ENCODE measurements at places on chromosomes 6 and 20.

GRCh38 chr6:134169871-134170486 lies 117.6 kb upstream of the SLC2A12 start:
- no peak for DNase-seq

- no peak for DNase-seq
These were observed 56.1 kb downstream of the NCOA3 start for GRCh38 chr20:47557791-47558190.

DNA sequence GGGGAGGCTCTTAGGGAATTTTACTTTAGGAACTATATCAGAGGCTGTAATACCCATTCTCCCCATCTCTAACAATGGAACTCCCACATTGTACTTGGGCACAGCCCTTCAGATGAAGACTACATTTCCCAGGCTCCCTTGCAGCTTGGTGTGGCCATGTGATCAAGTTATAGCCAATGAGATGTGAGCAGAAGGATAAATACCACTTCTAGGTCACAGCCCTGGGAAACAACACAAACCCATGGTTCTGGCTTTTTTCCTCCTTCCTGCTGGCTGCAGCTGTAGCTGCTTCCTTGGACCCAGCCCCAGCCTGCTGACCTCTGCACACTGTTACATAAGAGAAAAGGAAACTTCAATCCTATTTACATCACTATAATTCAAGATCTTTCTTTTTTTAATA lies 445.9 kb upstream of the JARID2 start:
- peak; percentile 78 for DNase-seq

- no peak for DNase-seq
These were observed 24.7 kb downstream of the DACT2 start for GRCh38 chr6:168294901-168295300.

GRCh38 chr6:16338577-16339264 lies 100.3 kb downstream of the GMPR start:
- peak; percentile 78 for DNase-seq

- no peak for DNase-seq
These were observed 190.0 kb downstream of the PLCB4 start for GRCh38 chr20:9258901-9259300.

DNA sequence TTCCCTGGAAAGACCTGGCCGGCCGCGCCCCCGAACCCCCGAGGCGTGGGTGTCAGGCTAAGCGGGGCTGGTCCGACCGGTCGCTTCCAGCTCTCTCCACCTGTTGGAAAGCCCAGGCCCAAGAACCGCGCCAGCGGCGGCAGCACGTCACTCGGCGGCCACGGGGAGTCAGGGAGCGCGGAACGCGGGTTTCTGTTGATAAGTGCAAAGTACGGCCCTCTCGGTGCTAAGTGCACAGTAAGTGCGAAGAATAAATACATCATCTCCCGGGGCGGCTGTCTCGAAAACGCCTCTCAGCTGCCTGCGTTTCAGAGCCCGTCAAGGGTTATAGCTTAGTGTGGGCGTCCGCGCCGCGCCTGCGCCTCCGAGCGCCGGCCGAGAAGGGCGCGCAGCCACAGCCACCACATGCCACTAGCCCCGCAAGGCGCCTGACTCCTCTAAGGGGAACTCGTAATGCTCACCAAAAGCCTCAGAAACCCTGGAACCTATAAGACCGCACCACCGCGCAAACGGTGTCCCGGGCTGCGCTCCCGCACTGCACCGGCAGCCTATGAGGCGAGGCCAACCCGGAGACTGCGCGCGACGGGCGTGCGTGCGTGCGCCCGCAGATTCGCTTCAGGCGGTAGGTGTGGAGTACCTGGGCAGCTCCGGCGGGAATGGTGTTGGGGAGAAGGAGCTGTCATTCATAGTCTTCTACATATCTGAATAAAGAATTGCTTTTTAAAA lies 9.2 kb upstream of the TBX18 start:
- DNase-seq = peak; percentile 84

DNA sequence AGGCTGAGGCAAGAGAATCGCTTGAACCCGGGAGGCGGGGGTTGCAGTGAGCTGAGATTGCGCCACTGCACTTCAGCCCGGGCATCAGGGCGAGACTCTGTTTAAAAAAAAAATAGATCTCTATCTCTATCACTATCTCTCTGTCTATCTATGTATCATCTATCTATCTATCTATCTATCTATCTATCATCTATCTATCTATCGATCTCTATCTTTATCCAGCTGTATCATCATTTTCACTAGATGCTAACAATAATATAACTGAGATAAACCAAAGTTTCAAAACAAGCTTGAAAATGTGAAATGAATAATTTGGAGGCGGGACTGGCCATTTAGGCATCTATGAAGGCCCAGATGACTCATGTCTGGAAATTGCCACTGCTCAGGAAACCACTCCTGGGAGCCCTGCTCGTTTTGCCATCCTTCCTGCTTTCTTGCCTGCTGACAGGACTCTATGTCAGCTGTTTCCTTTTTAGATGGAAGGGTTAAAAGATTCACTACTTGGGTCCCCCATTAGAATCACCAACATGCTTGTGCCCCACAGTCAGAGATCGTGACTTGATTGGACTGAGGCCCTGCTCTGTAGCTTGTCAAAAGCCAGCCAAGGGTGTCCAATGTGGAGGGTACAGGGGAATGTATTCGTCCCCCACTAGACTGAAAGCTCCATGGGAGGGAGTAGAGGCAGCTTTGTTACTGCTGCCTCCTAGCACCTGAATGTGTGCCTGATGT lies 61.7 kb downstream of the UTRN start:
- DNase-seq = no peak

GRCh38 chr6:147707524-147707923 lies 199.0 kb downstream of the SAMD5 start:
- no peak for DNase-seq

GRCh38 chr6:79065232-79065631 lies 12.8 kb downstream of the PHIP start:
- no peak for DNase-seq

DNA sequence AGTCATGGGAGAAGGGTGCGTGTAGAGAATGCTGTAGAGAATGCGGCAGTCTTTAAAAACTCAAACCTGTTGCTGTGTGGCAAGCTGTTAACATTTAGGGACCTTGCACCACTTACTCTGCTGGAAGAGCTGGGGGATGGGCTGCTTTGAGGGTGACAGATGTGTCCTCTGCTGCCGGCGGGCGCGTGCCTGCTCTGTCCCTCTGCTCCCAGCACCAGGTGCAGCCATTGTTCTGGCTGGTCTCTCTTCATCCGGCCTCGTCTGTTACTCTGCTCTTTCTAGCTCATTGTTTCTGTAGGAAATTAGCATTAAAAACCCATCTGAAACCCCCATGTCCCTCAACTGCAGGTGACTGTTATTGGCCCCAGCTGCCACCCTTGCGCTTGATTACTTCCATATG lies 78.5 kb downstream of the CBFA2T2 start:
- DNase-seq = peak; percentile 90

GRCh38 chr6:128139519-128139918 lies 238.7 kb upstream of the THEMIS start:
- DNase-seq = no peak

- no peak for DNase-seq
These were observed 131.6 kb downstream of the RFX6 start for GRCh38 chr6:117008618-117009017.

GRCh38 chr6:157989541-157990289 lies 8.1 kb downstream of the SYNJ2 start:
- no peak for DNase-seq

- no peak for DNase-seq
These were observed 300.7 kb downstream of the RNGTT start for GRCh38 chr6:88662653-88663174.

GRCh38 chr6:41643899-41644269 lies 5.6 kb downstream of the MDFI start:
- no peak for DNase-seq

DNA sequence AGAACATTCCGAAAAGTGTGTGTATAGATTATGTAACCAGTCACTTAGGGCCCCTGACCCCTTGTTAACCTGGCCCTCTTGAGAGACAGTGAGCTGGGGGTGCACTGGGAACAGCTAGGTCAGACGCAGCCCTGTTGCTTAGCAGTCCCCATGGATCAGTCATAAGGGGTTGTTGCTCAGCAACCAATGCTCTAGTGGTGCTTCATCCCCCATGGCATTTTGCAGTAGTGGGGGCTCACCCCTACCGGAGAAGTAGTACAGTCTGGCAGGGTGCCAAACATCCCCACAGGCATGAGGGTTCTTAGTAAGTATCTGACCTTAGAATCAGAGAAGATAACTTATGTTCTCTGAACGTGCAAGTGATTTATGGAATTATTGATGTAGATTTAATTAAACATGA lies 12.3 kb downstream of the PKIB start:
- peak; percentile 61 for DNase-seq

GRCh38 chr6:36698196-36698595 lies 570 bp downstream of the RAB44 start:
- DNase-seq = no peak

- no peak for DNase-seq
These were observed 130.5 kb upstream of the DTNBP1 start for GRCh38 chr6:15793288-15793687.

DNA sequence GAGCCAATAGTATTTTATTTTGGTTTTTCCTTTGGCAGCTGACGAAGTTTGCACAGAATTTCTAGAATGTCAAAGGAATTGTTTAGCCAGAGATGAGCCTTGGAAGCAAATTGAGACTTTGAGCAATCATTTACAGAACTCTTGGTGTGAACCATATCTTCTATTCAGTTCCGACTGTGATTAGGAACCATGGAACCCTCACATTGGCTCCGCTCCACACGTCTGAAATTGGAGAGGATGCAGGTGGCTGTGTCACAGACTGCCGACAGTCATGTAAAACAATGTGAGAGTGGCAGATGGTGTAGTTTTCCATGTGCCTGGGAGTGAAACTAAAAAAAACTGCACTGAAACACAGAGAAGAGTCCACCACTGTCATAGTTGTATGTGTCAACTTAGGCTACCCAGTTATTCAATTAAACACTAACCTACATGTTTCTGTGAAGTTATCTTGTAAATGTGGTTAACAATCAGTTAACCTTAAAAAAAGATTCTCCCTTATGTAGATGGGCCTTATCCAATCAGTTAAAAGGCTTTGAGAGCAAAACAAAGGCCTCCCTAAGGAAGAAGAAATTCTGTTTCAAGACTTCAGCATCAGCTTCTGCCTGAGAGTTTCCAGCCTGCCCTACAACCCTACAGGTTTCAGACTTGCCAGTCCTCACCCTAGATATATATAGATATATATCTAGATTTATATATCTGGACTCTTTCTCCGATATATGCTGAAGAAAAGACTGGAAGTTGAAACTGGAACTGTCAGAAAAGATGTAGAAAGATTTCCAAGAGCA lies 3.3 kb upstream of the HMGN4 start:
- peak; percentile 40 for DNase-seq

GRCh38 chr6:126716032-126716431 lies 376.1 kb downstream of the CENPW start:
- no peak for DNase-seq

DNA sequence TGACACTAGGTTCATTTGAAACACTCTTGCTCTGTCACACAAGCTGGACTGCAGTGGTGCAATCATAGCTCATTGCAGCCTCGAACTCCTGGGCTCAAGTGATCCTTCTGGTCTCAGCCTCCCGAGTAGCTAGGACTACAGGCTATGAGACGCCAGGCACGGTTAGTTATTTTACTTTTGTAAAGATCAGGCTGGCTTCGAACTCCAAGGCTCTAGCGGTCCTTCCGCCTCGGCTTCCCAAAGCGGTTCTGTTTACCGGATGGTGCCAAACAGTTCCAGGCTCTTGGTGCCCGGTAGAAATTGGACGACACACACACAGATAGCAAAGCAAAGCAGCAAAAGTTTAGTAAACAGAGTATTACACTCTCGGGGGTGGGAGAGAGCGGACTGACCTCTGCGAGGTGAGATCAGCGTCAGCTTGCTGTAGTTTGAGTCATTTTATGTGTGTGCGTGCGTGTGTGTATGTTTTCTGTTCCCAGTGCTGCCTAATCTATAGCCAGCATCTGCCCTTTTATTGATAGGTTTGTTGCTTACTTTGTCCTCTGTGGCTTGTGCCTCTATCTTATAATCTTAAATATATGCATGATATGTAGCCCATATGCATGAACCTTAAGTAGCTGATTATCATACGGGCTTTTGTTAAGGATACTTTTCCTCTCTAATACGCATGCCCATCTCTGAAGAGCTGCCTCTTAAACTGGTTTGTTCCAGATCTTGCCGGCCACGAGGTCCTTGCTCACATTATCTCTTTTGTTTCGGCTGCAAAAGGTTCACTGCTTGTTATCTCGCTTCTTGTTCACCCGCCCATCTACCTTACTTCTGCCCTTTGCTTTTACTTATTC lies 75.2 kb downstream of the OR2B2 start:
- DNase-seq = peak; percentile 95

DNA sequence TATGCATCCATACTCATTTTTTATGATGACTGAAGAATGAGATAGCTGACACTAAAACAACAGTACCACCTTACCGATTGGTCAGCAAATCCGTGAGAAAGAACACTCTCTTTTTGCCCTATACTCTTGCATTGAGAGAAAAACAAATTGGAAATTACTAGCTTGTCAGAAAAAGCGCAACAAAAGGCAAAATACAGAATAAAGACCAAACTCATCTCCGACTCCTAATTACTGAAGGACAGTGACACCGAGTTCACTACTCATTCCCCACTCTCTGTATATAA lies 2.1 kb downstream of the MCUR1 start:
- DNase-seq = no peak

DNA sequence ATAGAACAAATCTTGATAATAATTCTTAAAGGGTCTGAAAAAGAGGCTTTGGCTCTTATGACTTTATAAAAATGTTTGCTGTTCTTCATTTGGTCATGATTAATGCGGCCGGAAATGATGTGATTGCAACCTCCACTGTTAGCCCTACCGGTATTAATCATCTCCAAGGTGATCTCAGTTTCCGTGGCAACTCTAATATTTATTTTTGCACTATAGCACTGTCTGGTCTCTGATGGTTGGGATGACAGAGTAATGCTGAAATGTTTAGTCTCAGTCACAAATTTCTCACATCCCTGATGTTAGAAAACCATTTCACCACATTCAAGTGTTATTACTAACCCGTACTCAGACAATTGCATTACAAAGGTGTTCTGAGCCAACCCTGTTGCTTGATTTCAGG lies 87.4 kb downstream of the TMEM200A start:
- DNase-seq = no peak

GRCh38 chr6:116847227-116847626 lies 18.3 kb upstream of the GPRC6A start:
- DNase-seq = peak; percentile 49

- peak; percentile 63 for DNase-seq
These were observed 90.6 kb upstream of the MAP3K7 start for GRCh38 chr6:90677440-90677839.

All from eye (tissue), 1 donor.